ENCODE measurements at places on chromosomes 1 and 21.

DNA sequence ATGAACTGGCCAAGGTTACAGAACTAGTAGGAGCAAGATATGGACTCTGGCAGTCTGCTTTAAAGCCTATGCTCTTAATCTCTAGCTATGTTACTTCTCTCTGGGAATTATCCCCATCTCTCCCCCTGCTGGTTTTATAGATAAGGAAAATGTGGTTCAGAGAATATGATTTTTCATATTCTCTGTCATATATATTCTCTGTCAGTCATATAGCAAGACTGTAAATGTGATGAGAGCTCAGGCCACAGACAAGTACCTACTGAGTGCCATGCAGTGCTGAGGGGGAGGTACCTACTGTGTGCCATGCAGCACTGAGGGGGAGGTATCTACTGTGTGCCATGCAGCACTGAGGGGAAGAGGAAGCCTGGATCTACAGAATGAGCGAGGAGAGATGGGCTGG is 220.3 kb upstream of the FGGY start:
- DNase-seq: no peak

- DNase-seq: no peak
These were observed 70.0 kb upstream of the PTGS2 start for GRCh38 chr1:186750257-186750656.

GRCh38 chr1:172089768-172090510 is 248.6 kb downstream of the DNM3 start:
- peak; percentile 36 for DNase-seq

- DNase-seq: no peak
These were observed 35.1 kb downstream of the MSTO1 start for GRCh38 chr1:155645034-155645598.

GRCh38 chr1:41152622-41153044 is 89.5 kb downstream of the SCMH1 start:
- DNase-seq: no peak

DNA sequence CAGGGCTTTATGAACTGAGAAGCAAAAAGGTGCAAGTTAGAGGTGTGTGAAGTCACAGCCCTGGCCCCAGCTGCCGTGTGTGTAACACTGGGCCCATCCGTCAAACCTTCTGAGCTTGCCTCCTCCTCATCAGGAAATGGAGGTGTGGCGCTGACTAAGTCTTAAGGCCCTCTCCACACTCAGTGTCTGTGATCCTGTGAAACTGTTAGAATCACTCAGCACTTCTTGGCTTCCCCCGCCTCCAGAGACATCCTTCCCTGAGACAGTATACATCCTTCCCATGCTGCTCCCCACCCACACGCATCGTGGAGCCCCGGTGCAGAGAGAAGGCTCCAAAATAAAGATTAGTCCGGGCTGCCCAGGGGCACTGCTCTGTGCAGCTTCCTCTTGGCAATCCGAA is 33.3 kb downstream of the LRP8 start:
- DNase-seq: no peak

- DNase-seq: no peak
These were observed 28.0 kb downstream of the COL6A2 start for GRCh38 chr21:46125846-46126301.

GRCh38 chr1:67524143-67525052 is 94.2 kb upstream of the SERBP1 start:
- DNase-seq: no peak

DNA sequence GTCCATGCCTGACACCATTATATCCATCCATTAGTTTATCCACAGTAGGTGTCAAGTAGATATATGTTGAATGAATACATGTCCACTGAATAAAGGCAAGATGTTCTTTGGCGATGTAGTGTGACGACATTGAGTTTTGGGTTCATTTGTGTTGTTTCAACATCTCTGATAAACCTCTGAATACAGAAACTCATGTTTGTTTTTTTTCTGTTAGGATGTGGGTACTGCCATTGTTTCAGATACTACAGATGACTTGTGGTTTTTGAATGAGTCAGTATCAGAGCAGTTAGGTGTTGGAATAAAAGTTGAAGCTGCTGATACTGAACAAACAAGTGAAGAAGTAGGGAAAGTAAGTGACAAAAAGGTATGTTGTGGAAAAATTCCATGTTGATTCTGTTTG is 28.1 kb downstream of the MDM4 start:
- DNase-seq: peak; percentile 86

DNA sequence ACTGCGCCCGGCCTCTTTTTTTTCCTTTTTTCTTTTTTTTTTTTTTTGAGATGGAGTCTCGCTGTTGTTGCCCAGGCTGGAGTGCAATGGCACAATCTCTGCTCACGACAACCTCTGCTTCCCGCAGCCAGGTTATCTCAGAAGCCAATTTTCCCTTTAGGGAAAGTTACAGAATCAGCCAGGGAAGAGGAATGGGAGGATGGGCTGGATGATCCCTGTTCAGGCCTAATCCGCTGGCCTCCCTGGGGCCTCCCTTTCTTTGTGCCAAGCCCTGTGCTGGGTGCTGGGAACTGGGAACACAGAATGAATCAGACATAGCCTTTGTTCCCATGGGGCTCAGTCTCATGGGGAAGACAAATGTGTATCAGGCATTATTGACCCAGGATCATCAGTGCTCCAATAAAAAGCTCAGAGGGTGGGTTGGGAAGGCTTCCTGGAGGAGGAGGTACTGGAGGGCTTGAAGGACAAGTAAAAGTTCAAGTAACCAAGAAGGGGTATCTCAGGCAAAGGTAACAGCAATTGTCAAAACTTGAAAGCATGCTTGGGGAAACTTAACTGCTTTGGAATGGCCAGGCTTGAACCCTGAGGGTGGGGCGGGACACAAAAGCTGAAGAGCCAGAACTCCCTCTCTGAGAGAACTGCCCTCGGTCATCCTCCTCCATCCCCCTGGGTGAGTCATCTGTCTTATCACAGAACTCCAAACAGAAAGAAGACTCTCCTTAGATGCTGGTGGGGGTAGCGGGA is 14.3 kb downstream of the ECHDC2 start:
- no peak for DNase-seq

GRCh38 chr1:38055398-38055797 is 8.8 kb upstream of the POU3F1 start:
- DNase-seq: no peak

- DNase-seq: no peak
These were observed 80.5 kb downstream of the FGGY start for GRCh38 chr1:59377350-59377904.

DNA sequence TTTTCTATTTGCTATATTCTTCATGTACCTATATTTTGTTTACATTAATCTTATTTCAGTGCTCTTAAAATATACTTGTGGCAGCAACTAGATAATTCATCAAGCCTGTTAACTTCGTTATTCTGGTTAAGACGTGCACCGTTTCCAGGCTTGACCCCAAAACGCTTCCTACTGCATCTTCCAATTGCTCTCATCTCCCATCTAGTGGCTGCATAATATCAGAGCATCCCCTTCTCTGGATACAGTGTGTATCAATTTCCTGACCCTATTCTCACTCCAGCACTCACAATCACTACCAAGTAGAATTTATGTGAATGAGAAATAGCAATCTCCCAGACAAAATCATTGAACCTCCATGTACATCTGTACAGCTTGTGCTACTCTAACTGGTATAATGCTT is 1280.3 kb upstream of the B3GALT2 start:
- DNase-seq: no peak

DNA sequence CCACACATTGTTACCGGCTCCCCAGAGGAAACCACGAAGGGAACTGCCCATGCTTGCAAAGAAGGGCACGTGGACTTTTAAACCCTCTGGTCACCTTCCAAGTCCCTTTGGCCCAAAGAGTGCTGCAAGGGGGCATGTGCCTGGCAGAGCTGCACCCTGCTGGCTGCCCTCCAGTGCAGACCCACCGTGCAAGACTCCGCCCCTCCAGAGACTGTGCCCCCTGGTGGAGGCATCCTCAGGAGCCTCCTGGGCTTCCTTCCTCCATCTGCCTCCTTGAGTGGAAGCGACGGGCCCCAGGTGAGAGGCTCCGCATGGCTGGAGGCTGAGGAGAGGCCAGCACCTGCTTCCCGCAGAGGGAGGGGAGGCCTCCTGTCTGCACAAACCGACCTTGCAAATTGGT is 100.6 kb downstream of the CRYAA start:
- DNase-seq: peak; percentile 75

GRCh38 chr1:86517336-86517735 is 29.5 kb upstream of the CLCA4 start:
- DNase-seq: no peak

DNA sequence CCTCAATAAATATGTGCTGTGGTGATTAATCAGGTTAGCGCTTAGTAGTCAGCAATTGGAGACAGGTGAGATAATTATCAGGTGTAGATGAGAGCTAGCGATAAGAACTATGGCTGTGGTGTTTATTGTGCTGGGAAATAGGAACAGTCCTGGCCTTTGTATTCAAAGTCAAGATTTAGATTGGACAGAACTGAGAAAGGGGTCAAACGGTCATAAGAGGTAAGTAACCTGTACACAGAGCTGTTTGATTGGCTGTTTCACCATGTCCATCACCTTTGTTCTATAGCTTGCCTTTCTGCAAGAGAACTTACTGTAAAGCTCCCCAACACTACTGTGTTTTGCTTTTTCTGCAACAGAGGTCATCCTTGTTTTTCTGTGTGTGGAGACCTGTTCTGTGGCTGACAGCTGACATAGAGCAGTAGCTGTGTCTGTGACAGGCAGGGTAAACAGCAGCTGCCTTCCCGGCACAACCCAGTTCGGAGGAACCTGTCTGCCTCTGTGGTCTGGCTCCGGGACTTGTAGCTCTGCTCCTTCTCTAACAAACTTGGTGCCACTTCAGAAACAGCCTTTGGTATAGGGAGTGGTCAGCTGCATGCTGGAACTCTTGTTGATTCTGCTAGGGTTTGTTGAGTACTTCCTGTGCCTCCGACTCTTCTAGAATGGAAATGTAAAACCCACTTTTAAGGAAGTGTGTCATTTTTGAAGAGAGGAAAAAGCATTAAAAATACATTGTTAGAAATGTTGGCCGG is 21.1 kb upstream of the CDC42 start:
- DNase-seq: peak; percentile 48

- DNase-seq: no peak
These were observed 37.1 kb downstream of the INAVA start for GRCh38 chr1:200931776-200932175.

- no peak for DNase-seq
These were observed 9.4 kb downstream of the OLIG2 start for GRCh38 chr21:33035147-33035546.

- peak; percentile 90 for DNase-seq
These were observed at the start of gene HCN3 for GRCh38 chr1:155277070-155277901. Gene HCN3 (plus strand): TSS chr1:155277463. CDS start chr1:155277591, 128 bp downstream.

- no peak for DNase-seq
These were observed 26.1 kb upstream of the MTMR11 start for GRCh38 chr1:149962736-149963135.

DNA sequence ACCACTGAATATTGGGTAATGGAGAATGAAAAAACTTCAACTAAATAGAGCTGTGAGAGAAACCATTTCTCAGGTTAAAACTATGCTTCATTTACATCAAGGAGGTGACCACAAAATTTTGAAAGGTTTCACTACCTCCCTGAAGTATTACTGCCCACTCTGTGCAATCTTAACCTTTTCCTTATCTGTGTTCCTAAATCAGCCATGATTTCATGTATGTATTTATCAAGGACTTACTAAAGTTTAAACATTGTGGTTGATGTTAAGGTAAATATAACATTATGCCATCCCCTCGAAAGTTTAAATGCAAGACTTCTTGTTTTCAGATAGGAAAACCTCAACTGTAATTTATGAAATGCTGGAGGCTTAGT is 84.4 kb downstream of the CLEC20A start:
- no peak for DNase-seq

DNA sequence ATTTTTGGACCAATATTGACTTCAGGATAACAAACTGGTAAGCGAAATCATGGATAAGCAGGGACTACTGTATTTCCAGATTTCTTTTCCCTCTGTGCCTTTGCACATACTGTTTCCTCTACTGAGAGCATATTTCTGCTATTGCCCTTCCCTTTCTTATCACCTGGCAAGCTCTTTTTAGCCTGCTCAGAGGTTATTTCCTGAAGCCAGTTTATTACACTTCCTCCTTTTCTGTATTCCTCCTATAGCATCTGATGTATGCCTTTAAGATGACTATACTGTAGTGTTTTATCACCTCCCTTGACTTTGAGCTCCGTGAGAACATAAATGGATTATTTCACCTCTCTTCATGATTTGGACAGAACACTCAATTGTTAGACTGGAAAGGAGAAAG is 49.0 kb downstream of the MAGI3 start:
- DNase-seq: no peak

DNA sequence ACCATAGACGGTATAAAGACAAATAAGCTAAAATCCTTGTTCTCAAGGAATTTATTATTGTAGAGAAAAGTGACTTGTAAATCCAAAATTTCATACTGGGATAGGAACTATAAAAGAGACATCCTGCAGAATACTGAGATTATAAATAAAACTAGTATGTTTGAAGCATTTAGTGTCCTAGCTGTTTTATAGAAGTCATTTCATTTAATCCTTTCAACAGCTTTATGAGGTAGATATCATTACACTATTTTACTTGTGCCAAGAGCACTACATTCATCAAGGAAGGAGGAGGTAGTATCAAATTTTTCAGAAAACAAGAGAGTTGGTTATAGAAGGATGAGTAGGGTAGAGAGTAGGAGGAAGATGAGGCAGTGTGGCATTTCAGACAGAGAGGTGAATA is 119.6 kb downstream of the ATF6 start:
- no peak for DNase-seq

- no peak for DNase-seq
These were observed 935 bp upstream of the COG2 start for GRCh38 chr1:230641346-230641745.

DNA sequence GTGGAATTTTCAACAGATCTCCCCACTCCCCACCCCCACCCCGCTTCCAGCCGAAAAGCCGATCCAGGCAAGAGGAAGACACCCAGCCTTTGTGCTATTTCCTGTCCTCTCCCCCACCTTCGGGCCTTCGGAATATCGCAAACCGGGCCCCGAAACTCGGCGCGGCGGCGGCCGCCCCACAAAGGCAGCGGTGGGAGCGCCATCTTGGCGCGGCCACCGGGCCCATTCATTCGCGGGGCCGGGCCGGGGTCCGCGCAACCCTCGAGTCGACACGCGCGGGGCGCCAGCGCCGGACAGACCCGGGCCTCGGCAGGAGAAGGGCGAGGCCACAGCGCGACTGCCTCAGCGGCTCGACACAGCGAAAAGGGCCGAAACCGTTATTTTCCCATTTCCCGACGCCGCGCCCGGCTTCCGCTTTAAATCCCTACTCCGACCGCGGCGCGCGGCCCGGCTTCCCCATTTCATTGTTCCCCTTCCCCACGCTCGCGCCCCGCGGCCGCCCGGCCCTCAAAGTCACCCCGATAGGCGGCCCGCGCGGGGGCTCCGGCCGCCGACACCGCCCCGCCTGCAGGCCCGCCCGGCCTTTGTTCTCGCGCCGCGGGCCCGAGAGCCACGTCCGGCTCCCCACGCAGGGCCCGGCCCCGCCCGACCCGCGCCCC is 911 bp downstream of the GNB1 start:
- DNase-seq: no peak

GRCh38 chr1:156069490-156070455 is 8.8 kb downstream of the RAB25 start:
- DNase-seq: no peak

DNA sequence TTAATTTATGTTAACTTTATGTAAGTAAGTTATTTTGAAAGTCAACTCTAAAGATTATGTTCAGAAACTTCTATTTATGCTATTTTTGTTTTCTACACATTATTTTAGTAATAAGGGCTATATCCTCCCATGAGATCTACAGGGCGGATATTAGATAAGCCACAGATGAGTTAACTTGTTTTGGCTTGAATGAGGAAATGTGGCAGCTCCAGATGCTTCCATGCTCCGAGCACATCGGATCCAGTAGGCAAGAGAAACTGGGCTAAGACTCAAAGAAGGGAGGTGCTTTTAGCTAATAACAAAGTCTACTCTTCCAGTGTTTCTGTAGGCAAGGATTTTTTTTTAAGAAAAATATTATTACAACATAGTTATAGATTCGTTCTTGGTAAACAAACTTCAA is 20.0 kb upstream of the LAMC1 start:
- no peak for DNase-seq
